Stomach (tissue), 19 donors: ENCODE measurements at places on chromosomes 6 and 20. TPM values are rescaled to one million over a fixed set of nuclear protein-coding genes. Genes with fewer than 3 reads are reported as not detected.

CRISP2 gene
- polyA plus RNA-seq: not detected

HDDC2 gene
- polyA plus RNA-seq: 110 TPM

PRL gene
- polyA plus RNA-seq: not detected

GRCh38 chr6:170088582-170088955 lies 202.3 kb downstream of the DLL1 start:
- H3K27ac ChIP-seq: no peak overlapping the region
- DNase-seq: no peak
- peaks cover 4% of the 10 kb centered on the region for H3K27me3 ChIP-seq
- no peaks in the 10 kb centered on the region for H3K4me1 ChIP-seq
- H3K4me3 ChIP-seq: peak overlapping the region; percentile 13

DNA sequence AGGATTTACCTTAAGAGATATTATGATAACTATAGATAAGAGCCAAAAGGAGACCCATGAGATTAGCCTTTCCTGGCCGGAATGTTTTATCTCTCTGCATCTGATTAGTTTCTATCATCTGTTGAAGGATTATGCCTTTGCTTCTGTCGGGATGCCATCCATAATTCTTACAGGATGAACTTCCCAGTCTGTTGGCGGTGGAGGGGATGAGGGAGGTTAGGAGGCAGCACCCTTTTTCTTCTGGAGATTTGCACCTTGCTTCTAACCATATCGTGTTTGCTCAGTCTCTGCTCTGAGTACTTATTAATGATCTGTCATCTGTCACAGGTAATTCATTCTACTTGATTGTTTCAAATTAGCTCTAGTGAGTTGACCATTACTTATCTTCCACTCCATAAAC lies 292.1 kb downstream of the KHDC1L start:
- H3K4me3 ChIP-seq: no peak overlapping the region
- no peaks in the 10 kb centered on the region for H3K36me3 ChIP-seq
- DNase-seq: no peak
- H3K27ac ChIP-seq: no peak overlapping the region
- H3K27me3 ChIP-seq: no peaks in the 10 kb centered on the region
